ENCODE measurements at places on chromosomes 4 and X.

DNA sequence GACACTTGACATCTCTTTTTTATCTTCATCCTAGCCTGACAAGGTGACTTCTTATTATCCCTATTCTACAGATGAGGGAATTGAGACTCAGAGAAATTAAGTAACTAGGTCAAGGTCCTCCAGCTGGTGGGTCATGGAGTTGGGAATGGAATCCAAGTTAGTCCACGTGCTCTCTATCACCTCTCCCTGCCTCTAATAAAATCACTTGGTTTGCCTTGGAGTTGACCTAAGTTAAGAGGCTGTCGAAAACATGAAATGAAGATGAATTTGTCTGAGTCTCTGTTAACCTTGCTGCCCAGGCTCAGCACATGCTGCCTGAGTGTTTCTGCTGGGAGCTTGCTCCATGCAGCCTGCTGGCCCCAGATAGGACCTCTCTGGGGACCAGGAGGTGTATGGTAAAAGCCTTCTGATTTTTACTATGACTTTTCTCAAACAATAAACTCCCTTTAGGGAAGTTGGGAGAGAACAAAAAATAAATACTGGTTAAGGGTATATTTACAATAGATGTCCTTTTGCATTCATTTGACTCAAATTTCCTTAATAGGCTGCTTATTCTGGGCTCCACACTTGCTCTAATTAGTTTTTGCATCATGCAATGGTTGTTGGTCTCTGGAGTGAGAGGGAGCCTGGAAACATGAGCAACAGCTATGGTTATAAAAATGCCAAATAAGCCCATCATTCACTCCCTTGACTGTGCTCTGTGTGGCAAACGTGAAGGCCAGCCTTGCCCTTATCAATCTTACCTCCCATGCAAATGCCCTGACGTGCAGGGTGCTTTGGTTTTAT lies 61.6 kb upstream of the DHX15 start:
- DNase-seq = no peak
- H3K27ac ChIP-seq = no peak overlapping the region
- H3K27me3 ChIP-seq = no peaks in the 10 kb centered on the region
- no peak overlapping the region for H3K4me3 ChIP-seq
- H3K36me3 ChIP-seq = no peaks in the 10 kb centered on the region

GRCh38 chrX:153764786-153765137 lies 713 bp downstream of the PLXNB3 start:
- H3K27me3 ChIP-seq = no peaks in the 10 kb centered on the region
- no peaks in the 10 kb centered on the region for H3K4me1 ChIP-seq
- DNase-seq = no peak
- no peak overlapping the region for H3K4me3 ChIP-seq

DNA sequence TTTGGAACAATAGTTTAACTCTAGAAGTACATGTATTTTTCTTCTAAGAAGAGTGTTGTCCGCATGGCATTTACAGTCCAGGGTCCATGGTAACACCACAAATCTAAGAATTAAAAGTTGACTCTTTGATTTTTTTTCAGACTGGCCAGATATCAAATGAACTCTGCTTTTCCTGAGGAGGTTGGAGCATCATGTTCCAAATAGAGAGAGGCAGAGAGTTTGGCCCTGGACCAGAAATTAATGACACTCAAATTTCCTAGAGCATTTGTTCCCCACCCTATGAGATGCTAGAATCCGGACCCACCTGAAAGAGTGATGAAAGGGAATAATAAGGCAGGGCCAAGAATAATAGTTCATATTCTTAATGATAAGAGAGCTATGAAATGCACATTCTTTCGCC lies 47.0 kb upstream of the NAP1L5 start:
- H3K4me1 ChIP-seq = no peaks in the 10 kb centered on the region
- peaks cover 18% of the 10 kb centered on the region for H3K36me3 ChIP-seq
- no peak overlapping the region for H3K4me3 ChIP-seq
- DNase-seq = no peak
- H3K27ac ChIP-seq = no peak overlapping the region

GRCh38 chr4:36010397-36010929 lies 233.9 kb downstream of the ARAP2 start:
- no peak overlapping the region for H3K27ac ChIP-seq
- H3K27me3 ChIP-seq = no peaks in the 10 kb centered on the region
- no peak overlapping the region for H3K4me3 ChIP-seq
- H3K4me1 ChIP-seq = no peaks in the 10 kb centered on the region
- no peaks in the 10 kb centered on the region for H3K36me3 ChIP-seq
- no peak for DNase-seq

GRCh38 chr4:32931475-32931874 lies 2211.3 kb downstream of the PCDH7 start:
- no peaks in the 10 kb centered on the region for H3K4me1 ChIP-seq
- H3K4me3 ChIP-seq = no peak overlapping the region
- H3K27me3 ChIP-seq = no peaks in the 10 kb centered on the region
- H3K36me3 ChIP-seq = no peaks in the 10 kb centered on the region

- H3K27me3 ChIP-seq = no peaks in the 10 kb centered on the region
- no peak for DNase-seq
- H3K4me1 ChIP-seq = no peaks in the 10 kb centered on the region
- H3K27ac ChIP-seq = no peak overlapping the region
- H3K36me3 ChIP-seq = peaks cover 55% of the 10 kb centered on the region
Observed at GRCh38 chr4:1991087-1991486, 17.7 kb downstream of the NELFA start.

GRCh38 chr4:157808796-157809383 lies 363.9 kb downstream of the GASK1B start:
- no peaks in the 10 kb centered on the region for H3K4me1 ChIP-seq
- no peaks in the 10 kb centered on the region for H3K27me3 ChIP-seq
- no peak for DNase-seq
